ENCODE measurements at places on chromosomes 13 and 19.

DNA sequence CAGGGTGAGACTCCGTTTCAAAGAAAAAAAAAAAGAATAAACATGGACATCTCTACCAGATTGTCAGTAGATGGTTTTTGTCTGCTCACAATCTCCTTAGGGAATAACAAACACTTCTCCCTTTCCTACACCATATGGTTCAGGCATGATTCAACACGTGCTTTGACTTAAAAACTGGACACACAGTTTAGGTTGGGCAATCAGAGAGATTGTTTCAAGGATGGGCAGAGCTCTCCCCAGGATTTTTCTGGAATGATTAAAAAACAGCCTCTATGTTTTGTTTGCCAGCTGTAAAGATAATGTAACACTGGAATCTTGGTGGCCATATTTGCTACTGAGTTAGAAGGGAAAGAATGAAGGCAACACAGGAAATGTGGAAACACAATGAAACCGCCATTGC is 150.1 kb upstream of the TSC22D1 start:
- DNase-seq: no peak

- no peak for DNase-seq
These were observed 20.1 kb upstream of the TFDP1 start for GRCh38 chr13:113564331-113565023.

GRCh38 chr19:6730153-6730804 is 7.1 kb downstream of the GPR108 start:
- DNase-seq: peak; percentile 45

DNA sequence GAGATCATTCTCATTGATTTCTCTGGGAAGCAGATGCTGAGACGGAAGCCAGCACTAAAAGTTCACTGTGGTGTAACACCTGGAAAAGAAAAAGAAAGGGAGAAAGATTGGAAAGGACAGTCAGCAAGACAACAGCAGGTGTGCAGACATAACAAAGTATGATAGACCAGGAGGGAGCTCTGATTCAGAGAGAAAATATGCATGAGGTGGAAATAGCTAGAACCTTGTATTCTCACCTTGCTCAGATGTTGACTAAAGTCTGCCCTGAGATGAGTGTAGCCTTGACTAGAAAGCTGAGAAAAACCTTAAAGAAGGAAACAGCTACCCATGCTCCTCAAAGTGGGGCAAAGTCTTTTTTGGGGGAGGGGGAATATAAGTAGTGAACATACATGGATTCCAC is 1711.8 kb downstream of the EFNB2 start:
- DNase-seq: no peak

GRCh38 chr13:86409466-86410241 is 610.4 kb upstream of the SLITRK6 start:
- no peak for DNase-seq

GRCh38 chr13:98549006-98549727 is 27.7 kb downstream of the STK24 start:
- no peak for DNase-seq

DNA sequence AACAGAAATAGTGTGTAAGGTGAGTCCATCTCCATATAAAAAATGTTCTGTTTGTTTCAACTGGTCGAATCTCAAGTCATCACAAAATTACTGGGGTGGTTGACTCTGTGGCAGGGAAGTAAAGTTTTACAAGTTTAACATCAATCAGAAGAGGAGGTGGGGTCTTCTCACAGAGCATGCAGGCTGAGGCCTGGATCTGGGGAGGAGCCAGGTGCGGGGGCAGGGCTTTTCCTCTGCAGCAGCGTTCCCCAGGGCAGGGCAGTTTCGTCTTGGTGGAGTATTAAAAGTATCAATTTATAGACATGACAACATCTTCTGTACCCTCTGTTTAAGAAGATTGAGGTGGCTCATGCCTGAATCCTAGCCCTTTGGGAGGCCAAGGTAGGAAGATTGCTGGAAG is 68.8 kb downstream of the SLC7A9 start:
- DNase-seq: no peak

GRCh38 chr13:95660981-95661581 is 15.9 kb upstream of the DNAJC3 start:
- DNase-seq: no peak

GRCh38 chr19:30924670-30925069 is 424.6 kb downstream of the TSHZ3 start:
- no peak for DNase-seq

DNA sequence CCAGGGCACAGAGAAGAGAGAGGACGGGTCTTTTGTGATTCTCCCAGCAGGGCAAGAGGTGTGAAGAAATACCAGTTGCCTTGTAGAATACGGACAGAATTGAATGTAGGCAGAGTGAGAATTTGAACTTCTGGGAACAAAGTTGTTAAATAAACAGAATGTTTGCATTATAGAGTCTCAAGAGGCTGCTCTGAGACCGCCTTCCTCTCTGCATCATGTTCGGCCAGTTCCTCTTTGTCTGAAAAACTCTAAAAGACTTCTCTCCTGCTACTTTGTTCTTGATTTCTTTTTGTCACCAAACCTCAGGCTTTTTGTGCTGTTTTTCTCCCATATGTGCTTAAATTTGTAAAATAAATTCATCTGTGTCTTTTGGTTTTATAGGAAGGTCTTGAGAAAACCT is 256.4 kb downstream of the DLEU7 start:
- DNase-seq: no peak

GRCh38 chr19:32771596-32771995 is 52.0 kb downstream of the TDRD12 start:
- no peak for DNase-seq

DNA sequence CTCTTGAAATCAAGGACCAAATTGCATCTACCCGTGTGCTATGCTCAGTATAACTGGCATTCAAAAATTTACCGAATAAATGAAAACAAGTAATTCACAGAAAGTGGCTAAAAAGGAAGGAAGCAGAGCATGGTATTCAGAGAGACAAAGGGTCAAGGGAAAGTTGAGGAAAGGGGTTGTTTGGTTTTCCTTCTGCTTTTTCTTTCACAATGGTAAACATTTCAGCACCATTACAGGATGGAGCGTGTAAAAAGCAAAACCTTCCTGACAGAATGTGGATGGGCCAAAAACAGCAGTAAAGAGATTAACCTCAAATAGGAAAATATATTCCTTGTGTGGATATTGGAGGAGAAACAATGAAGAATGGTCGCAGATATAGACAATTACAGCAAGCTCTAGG is 14.8 kb downstream of the DIAPH3 start:
- DNase-seq: no peak

- DNase-seq: no peak
These were observed 121.0 kb downstream of the AKAP11 start for GRCh38 chr13:42392716-42393572.

DNA sequence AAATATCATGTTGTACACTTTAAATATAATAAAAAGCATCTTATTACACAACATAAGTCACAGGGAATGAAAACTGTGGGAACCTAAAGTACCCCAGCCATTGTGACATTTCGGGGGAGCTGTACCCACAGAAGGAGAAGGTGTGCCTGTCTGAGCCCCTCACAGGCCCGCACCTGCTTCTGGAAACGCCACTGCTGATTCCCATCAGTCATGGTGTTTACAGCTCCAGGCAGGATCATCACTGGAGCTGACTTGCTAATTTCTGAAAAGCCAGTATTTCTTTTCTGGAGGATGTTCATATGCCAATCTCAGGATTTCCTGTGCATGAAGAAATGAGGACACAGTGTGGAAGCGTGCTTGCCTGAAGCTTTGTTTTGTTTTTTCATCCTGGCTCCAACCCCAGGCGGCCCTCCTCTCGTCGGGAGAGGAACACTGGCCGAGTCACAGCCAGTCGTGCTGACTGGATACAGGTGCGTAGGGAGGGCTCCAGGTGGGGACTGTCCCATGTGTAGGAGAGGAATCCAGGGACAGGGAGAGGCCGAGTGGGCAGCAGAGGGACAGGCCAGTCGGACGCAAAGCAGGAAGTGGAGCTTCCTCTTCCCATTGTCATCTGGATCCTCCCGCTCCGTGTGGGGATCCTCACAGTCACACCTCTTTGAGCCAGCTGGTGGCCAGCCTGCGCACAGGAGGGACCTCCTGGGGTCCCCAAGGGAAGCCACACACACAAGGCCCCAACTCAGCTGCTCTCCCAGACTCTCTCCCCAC is 4.2 kb upstream of the ATP12A start:
- DNase-seq: no peak

GRCh38 chr13:83634601-83635000 is 247.7 kb downstream of the SLITRK1 start:
- DNase-seq: no peak

DNA sequence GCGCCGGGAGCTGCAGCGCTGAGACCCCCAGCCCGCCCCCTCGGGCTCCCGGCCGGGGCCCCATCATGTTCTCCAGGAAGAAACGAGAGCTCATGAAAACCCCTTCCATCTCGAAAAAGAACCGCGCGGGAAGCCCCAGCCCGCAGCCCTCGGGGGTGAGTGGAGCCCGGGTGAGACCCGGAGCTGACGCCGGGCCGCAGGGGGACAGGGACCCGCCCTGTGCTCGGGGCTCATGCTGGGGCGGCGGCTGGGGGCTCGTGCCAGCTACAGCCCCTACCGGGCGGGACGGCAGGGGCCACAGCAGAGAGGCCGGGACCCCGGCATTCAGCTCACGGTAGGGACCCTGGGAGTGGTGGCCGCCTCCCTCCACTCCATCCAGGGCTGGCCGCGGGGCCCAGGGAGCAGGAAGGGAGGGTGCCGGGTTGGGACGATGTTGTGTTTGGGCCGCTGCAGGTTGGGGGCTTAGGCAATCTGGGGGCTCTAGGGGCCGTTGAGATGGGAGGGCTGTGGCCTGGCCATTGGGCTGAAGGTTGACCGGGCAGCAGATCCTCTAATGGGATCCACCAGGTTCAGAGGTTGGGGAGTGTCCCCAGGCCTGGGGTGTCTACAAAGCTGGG is 482 bp downstream of the ARHGAP45 start:
- no peak for DNase-seq

DNA sequence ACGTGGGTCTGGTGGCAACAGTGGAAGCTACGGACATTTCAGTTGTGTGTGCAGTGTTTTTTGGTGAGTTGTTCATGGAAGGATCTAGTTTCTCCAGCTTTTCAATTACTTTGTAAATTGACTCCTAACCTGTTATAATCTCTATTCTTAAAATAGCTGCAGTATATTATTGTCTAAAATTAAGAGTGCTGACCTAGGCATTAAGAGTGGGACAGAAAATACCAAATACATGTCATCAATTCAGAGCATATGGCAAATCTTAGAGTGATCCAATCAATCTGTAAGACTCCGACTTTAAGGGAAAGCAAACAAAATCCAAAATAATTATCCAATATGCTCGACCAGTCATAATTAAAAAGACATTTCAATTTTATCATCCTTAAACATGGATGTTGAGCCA is 338.1 kb upstream of the PCDH9 start:
- no peak for DNase-seq

- no peak for DNase-seq
These were observed 69.3 kb downstream of the LMO7 start for GRCh38 chr13:75705395-75705794.

GRCh38 chr19:37594982-37595382 is 306 bp downstream of the ZNF540 start:
- DNase-seq: peak; percentile 81

DNA sequence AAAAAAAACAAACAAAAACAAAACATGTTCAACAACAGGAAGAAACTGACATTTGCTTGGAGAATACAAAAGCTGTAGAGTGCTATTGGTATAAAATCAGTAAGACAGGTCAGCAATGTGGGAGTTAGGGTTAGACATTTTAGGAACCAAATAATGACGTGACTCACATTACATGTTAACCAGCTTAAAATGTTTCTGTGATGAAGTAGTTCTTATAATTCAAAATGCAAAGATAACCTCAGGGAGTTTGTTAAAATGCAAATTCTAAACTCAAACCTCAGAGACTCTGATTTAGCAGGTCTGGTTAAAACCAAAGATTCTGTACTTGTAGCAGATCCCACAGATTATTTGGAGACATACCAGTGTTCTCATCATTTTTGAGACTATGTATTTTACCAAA is 549.4 kb upstream of the SLITRK1 start:
- DNase-seq: no peak

DNA sequence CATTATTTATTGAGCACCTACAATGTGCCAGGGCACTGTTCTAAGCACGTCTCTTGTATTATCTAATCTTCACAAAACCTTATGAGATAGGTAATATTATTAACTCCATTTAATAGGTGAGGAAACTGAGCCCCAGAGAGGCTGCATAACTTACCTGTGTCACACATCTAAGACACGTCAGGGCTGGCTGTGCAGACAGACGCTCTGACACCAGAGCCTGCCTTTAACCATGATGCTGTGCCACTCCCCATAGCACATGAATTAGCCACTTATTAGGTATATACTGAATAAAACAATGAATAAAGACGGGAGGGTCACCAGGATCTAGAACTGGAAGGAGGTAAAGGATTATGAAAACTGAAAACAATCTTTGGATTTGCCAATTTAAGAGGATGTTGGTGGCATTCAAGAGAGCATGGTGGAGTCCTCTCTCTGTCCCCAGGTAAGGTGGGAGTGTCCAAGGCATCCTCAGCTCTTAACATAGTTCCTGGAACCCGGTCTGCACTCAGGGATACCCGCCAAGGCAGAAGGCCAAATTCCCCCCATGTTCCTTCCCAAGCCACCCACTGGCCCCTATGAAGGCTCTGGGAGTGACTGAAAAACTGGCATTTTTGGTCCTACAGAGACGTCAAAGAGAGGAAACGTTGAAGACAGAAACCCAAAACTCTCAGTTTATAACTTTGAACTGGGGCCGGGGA is 479.7 kb downstream of the FOXO1 start:
- DNase-seq: no peak

DNA sequence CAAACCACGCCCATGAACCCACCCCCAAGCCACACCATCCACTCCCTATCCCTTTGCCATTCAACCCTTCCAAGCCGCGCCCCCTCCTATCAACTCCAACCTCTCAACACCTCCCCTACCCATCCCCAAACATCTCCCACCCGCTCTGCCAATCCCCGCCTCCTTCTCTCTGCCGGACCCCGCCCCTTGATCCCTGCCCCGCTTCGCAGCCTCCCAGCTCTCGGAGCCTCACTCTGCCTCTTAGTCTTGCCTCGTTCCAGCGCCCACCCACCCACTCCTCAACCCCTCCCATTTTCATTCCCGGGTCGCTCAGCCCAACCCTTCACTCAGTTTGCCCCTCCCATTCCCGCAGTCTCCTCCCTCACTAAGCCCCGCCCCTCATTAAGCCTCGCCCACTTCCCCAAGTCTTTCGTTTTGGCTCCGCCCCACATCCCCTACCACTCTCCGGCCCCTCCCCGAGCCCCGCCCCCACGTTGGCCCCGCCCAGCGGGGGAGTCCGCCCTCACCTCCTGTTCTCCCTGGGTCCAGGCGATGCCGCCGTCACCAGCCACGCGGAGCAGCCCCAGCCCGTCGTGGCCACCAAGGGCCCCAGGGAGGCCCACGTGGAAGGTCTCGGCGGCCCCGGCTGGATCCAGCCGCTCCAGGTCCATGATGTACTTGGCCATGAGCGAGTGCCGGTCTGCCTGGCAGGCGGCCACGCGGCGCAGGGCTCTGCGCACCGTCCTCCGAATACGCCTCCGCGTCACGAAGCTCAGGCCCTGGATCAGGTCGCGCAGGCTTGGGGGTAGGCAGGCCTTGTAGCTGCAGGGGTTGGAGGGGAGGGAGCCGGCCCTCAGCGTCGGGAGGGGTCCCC is 5.7 kb downstream of the JAK3 start:
- DNase-seq: peak; percentile 39
